ENCODE measurements at places on chromosomes 3 and 15.

DNA sequence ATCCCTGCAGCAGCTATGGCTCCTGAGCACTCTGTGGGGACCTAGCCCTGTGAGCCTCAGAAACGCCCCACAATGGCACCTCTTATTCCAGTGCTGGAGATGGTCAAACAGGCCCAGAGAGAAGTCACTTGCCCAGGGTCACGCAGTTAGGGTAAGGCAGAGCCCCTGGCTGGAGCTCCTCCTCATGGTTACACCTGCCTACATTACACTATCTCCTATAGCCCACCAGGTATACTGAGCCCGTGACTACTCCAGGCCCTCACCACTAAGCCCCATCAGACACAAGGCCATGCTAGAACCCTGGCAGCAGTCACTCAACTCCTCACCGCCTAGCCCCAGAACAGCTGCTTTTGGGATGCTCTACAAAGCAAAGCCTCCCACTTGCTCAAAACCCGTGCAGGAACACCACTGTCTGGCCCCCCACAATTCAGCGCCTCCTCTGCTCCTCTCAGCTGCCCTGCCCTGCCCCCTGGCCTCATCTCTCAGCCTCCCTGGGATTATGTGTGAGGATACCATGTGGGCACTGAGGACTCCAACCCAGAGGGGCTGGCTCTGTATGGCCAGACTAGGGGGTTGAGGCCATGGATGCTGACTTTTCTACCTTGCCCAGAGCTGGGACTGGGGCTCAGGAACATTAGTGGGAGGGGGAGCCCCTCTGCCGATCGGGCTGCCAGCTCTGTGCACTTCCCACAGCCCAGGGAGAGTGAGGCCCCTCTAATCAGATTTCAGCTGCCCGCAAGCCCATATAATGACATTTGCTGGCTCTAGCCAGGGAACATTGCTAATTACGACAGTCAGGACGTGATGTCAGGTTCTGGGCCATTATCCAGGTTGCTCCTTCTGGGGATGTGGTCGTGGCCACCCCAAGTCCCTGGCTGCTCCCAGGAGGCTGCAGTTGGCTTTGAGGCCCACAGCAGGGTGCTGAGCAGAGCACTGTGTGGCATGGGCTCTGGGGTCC lies 4.0 kb downstream of the NT5DC2 start:
- no peak for DNase-seq

- no peak for DNase-seq
These were observed 88.4 kb upstream of the ATP11B start for GRCh38 chr3:182704926-182705325.

DNA sequence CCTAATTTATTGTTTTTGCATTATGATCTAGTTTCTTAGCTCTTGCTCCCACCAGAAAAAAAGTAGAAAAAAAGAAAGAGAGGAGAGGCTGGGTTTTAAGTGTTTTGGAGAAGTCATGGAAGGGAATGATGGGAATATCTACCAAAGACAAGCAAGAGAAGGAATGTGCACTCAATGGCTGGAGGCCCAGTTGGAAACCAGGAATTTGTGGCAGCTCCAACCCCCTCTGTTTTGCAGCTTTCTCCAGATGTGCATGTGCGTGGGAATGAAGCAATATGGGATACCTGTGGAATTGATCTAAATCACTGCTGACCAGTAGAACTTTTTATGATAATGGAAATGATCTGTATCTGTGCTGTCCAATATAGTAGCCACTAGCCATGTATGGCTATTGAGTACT lies 27.1 kb downstream of the EIF2AK4 start:
- no peak for DNase-seq

DNA sequence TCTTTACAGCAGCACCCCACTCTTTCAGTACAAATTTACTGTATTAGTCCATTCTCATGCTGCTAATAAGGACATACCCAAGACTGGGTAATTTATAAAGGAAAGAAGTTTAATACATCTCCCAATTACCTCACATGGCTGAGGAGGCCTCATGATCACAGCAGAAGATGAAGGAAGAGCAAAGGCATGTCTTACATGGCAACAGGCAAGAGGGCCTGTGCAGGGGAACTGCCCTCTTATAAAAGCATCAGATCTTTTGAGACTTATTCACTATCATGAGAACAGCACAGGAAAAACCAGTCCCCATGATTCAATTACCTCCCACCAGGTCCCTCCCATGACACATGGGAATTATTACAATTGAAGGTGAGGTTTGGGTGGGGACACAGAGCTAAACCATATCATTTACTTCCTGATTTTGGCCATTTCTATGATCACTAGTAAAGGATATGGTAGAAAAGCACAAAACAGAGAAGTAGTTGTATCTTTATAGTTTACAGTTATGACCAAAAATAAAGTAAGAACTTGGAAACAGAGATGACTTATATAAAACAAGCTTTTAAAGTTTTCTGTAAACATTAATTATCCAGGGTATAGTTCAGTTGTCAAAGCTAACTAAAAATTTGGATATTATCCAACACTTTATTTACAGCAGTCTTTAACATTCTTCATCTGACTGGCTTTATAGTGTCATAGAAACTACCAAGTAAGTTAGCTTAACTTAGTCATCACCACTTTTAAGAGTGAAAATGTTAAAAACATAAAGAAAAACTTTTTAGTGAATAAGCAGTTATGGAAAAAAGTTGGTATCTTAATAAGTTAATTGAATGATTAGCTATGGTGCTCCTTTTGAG lies 40.2 kb downstream of the P2RY1 start:
- DNase-seq = no peak

DNA sequence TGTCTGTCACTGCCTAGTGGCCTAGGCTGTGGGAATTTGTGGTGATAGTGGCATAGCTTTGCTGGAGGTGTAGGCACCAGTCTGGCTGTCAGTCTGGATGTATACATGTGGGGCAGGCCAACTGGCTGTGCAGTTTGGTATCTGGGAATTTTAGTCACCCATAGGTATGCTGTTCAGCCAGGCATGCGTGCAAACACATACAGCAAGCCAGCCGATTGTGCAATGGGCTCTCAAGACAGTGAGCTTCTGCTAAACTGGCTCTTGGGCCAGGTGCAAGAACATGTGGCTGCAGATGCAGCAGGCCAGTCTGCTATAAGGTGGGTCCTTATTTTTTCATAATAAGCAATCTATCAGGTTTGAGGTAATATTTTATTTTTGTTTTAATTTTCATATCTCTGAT lies 87.1 kb upstream of the PLSCR5 start:
- DNase-seq = no peak

- no peak for DNase-seq
These were observed 271.7 kb upstream of the GBE1 start for GRCh38 chr3:82033186-82033585.

GRCh38 chr3:141148770-141149169 lies 82.9 kb upstream of the PXYLP1 start:
- no peak for DNase-seq

DNA sequence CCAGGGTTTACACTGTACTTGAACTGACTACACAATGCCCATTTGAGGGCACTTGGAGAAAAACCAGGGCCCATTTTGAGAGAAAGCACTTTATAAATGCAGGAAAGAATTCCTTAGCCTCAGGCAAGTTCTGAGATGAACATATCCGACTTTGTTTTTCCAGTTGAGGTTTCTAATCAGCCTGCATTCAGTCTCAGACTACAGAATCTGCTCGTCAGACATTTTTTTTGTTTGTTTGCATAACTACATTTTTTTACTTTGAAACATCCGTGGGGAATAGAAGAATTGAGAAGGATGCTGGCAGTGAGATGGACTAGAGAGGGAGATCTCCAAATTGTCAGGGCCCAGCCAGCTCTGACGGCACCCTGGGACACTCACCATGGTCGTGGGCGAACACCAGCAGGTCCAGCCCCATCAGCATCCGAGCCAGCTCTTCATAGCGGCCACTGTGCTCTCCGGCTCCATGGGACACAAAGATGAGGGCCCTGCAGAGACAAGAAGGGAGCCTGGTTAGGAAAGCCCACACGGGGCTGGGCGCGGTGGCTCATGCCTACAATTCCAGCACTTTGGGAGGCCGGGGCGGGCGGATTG lies 40.8 kb downstream of the MGLL start:
- no peak for DNase-seq

- DNase-seq = no peak
These were observed 36.0 kb upstream of the HDGFL3 start for GRCh38 chr15:83243634-83244033.

- DNase-seq = no peak
These were observed 110.0 kb upstream of the DLG1 start for GRCh38 chr3:197408177-197408957.

DNA sequence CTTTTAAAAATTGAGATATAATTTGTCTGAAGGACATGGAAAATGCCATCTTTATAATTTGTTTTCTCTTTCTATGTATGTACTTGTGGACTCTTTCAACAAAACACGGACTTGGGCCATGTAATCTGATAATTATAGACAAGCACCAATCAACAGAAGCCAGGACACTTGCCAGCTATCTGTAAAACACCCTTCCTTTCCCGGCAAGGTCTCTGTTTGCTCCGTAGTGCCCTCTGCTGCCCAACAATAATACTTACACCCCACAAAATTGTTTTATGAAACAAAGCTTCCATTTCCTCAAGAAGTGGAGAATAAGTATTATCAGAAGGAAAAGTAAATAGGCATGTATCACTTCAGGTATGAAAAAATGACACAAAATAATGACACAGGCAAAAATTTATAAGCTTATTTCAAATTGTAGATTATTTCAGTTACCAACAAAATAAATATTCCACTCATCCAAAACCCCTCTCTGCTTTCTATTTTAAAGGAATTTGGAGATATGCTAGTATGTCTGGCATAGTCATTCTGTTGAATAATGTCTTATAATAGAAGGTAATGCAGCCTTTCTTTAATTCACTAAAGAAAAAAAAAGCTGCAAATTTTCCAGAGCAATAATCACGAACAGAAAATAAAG lies 32.8 kb downstream of the MYH15 start:
- peak; percentile 66 for DNase-seq

Measured in neural crest cell (in vitro differentiated cells).